ENCODE measurements at places on chromosomes 2 and 18.

DNA sequence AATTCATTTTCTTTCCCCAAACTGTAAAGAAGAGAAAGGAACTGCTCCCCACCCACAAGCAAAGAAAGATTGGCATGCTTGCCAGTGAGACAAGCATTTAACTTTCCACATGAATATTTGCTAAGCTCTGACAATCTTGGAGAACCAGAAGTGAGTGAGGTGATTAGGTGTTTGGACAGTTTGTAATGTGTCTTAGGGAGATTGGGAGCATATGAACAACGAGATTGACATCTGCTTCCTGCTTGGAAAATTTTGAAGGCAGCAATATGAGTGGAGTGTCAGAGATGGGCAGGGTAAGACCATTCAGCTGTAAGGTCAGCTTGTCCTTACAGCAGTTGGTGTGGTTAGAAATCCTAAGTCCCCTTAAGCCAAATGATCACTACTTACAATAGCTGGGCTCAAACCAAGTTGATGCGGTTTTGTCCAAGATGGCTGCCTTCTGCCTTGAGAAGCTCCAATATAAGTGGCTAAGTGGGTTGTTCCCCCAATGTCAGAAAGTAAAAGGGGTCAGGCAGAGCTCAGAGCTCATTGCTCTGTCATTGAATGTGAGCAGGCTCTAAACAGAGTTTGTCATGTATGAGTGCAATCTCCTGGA, 36.0 kb upstream of the GALNT5 start:
- DNase-seq = no peak

DNA sequence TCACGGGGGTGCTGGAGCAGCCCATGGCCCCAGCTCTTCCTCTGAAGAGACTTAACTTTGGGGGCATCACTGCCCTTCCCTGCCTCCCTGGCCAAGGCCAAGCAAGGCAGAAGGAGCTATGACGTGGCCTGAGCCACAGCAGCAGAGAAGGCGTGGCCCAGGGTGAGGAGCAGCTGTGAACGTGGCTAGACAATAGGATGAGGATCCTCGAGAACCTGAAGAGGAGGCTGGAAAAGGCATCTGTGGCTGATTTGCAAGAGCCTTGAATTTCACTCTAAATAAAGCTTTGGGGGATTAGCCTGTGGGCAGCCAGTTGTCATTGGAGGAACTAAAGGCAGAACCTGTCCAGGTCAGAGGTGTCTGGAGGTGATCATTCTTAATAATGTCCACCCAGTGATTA, 652.9 kb upstream of the ID2 start:
- DNase-seq = no peak

- DNase-seq = no peak
Observed at GRCh38 chr18:37422116-37422515, 143.5 kb downstream of the CELF4 start.

GRCh38 chr2:169716938-169717690, 16.5 kb upstream of the KLHL23 start:
- DNase-seq = no peak

DNA sequence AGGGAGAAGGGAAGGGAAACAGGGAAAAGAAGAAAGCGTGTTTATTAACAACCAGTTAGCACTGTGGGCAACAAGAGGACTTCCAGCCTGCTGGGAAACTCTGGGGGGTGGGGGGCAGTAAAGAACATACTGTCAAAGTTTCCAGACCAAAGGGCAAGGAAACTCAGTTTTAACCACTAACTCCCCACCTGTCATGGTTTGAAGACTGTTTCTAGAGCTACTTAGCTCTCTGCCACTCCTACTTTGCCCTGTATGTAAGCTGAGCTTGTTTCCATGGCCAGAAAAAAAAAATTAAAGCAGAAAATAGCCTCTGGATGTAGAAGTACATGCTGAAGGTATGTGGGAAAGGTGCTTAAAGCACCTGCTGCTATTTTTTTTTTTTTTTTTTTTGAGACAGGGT, 11.0 kb upstream of the PTPN2 start:
- no peak for DNase-seq

DNA sequence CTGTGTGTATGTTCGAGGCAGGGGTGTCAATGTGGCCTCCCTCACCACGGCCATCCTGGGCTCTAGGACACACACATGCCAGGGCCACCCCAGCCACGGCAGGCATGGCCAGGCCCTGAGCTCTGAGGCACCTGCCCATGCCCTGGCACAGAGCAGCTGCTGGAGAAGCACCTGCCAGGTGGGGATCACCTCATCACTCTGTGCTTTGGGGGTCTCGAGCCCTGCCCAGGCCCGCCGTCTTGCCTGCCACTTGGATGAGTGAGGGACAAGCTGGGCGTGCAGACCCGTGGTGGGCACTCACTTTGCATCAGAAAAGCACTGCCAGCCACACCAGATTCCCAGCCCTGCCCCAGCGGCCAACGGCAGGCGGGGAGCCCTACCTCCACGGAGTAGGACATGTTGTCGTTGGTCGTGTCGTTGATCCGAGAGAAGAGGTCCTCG, 33.1 kb downstream of the KIF1A start:
- DNase-seq = no peak

All from activated CD4-positive, alpha-beta T cell treated with anti-CD3 and anti-CD28 coated beads, Interleukin-2, amount 50 U/mL, for 24 hours (primary cell).